ENCODE measurements at places on chromosomes 5 and 9. TPM values are rescaled to one million over a fixed set of nuclear protein-coding genes. Genes with fewer than 3 reads are reported as not detected.

- no peak for DNase-seq
Measured at GRCh38 chr9:88383176-88383575, 5.1 kb upstream of the SPIN1 start.

DNA sequence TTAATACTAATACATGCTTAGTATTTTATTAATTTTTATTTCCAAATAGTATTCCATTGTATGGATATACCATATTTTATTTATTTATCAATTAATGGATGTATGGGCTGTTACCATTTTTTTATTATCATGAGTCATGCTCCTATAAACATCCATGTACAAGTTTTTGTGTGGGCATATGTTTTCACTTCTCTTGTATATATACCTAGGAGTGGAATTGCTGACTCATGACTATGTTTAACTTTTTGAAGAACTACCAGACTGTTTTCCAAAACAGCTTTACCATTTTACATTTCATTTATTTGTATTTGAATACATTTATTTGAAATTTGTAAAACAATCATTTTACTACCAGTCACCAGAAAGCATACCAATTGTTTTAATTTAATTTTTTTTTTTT, 14.1 kb upstream of the LRRC19 start:
- DNase-seq = no peak

SLC36A2 gene
- not detected for polyA plus RNA-seq

DNA sequence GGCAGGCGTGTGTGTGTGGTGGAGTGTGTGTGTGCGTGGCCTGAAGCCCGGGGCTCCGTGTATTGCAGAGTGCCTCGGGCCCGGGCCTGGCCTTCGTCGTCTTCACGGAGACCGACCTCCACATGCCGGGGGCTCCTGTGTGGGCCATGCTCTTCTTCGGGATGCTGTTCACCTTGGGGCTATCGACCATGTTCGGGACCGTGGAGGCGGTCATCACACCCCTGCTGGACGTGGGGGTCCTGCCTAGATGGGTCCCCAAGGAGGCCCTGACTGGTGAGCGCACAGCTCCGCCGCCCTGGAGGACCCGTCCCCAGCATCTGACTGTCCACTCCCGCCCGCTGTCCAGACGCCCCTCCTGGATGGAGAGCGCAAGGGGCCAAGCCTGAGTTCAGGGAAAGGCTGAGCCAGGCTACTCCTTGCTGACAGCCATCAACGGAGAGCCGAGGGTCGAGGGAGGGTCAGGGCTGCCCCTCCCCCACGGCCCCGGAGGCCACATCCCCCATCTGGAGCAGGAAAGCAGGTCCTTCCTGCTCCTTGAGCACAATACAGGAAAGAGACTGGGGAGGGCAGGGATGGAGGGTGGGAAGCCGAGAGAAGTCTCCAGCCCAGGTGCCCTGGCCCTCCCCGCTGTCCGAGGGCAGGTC, 18.4 kb downstream of the SLC6A18 start:
- DNase-seq = no peak

GRCh38 chr9:129582855-129583254, 38.0 kb downstream of the C9orf50 start:
- no peak for DNase-seq

DNA sequence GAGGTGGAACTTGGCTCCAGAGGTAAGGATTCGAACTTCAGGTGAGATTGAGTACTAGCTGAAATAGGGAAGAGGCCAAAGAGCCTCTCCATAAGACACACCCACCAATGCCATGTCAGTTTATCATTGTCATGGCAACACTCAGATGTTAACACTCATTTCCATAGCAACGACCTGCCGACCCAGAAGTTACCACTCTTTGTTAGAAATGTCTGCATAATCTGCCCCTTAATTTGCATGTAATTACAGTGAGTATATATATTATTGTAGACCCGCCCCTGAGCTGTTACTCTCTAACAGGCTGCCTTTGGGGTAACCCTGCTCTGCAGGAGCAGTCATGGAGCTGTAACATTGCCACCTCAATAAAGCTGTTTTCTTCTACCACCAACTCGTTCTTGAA, 10.2 kb upstream of the NTRK2 start:
- no peak for DNase-seq
